ENCODE measurements at places on chromosomes 11 and 22. TPM values are rescaled to one million over a fixed set of nuclear protein-coding genes. Genes with fewer than 3 reads are reported as not detected.

The JHY gene
- 3.4 TPM for total RNA-seq

The AQP11 gene
- 2.1 TPM for total RNA-seq

The KRTAP5-9 gene
- not detected for total RNA-seq

The CFAP300 gene
- total RNA-seq, result 11.9 TPM

The IGSF9B gene
- 2.0 TPM for total RNA-seq

The C11orf42 gene
- total RNA-seq, result not detected

The CD248 gene
- total RNA-seq, result not detected

The KRTAP5-1 gene
- not detected for total RNA-seq

The TNNI2 gene
- total RNA-seq, result not detected

The DEPDC7 gene
- total RNA-seq, result 3.3 TPM

The MFNG gene
- 2.6 TPM for total RNA-seq

The CASP1 gene
- total RNA-seq, result 8.3 TPM

The OR2AT4 gene
- not detected for total RNA-seq

The HSPA8 gene
- total RNA-seq, result 1,819 TPM

The KCNJ11 gene
- 0.35 TPM for total RNA-seq

The C22orf42 gene
- total RNA-seq, result not detected

The IFITM2 gene
- 126 TPM for total RNA-seq

The BBOX1 gene
- total RNA-seq, result 4.0 TPM

The MYBPC3 gene
- total RNA-seq, result not detected

The TTLL1 gene
- 18.2 TPM for total RNA-seq

The TRPC6 gene
- not detected for total RNA-seq

The SLC22A25 gene
- total RNA-seq, result not detected

The UPK3A gene
- not detected for total RNA-seq

The GGT5 gene
- 0.10 TPM for total RNA-seq

The ARHGAP20 gene
- total RNA-seq, result 0.05 TPM

The OR5B21 gene
- not detected for total RNA-seq

The SMC1B gene
- total RNA-seq, result not detected

The PTS gene
- 56.8 TPM for total RNA-seq

The F2 gene
- total RNA-seq, result 1.1 TPM

The C1QTNF5 gene
- total RNA-seq, result 15.7 TPM

The APOL3 gene
- 10.4 TPM for total RNA-seq

The SHISAL1 gene
- 0.05 TPM for total RNA-seq

The TSKU gene
- total RNA-seq, result 13.5 TPM

The TRIM48 gene
- not detected for total RNA-seq

The GRAMD1B gene
- 0.69 TPM for total RNA-seq

The TRIM22 gene
- total RNA-seq, result 284 TPM

The CHRM4 gene
- not detected for total RNA-seq

The CAPN5 gene
- 19.4 TPM for total RNA-seq

The DUSP8 gene
- 1.9 TPM for total RNA-seq

The KCNE3 gene
- 0.52 TPM for total RNA-seq

The KRTAP5-10 gene
- total RNA-seq, result not detected

The GAL gene
- not detected for total RNA-seq

Measured in renal cortical epithelial cell (primary cell).